Frontal cortex (tissue), 4 donors: ENCODE measurements at places on chromosomes 3 and 15.

DNA sequence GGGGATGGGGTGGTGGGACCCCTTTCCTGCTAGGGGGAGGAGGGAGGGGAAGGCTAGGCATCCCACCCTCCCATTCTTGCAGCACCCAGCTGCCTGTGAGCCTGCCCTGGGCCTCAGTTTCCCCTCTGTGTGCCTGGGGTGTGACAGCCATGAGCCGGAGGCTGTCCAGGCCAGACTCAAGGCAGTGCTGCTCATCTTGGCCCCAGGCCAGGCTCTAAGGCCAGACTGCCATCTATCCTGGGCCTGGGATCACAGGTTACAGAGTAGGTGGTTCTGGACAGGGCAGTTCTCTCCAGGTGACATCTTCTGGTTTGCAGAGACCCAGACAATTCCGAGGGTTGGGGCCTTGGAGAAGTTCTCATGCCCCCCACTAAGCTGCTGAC, 3.3 kb upstream of the VILL start:
- no peak for DNase-seq

GRCh38 chr3:129461022-129461421, 21.0 kb downstream of the IFT122 start:
- DNase-seq = no peak

DNA sequence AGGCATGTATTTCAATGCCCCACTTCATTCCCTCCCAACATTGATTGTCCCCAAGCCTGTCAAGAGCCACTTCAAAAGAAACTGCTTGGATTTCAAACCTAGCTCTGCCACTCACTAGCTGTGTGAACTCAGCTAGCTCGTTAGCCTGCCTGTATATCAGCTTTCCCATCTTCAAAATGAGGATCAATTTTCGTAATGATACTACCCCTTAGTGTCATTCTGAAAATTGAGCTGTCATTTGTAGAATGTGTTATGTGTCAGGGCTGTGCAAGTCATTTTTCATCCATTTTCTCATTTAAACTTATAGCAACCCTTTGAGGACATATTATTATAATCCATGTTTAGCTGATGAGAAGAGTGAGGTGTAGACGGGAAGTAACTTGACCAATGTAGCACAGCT, 88.6 kb downstream of the TRIM42 start:
- no peak for DNase-seq

DNA sequence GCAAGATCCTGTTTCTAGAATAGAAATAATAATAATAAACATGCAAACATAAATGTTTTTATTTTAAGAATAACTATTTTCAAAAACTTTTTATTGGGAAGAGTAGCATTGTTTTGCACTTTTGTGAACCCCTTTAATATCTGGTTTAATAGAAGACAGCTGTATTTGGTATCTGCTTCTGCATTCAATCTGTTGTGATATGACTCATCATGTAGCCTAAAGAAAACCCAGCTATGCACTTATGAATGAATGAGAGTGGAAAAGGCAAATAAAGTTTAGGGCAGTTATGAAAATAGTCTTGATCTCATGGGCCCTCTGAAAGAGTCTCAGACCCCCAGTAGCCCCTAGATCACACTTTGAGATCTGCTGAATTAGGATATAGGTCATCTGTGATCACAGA, 100.4 kb upstream of the PPP2R3A start:
- no peak for DNase-seq

DNA sequence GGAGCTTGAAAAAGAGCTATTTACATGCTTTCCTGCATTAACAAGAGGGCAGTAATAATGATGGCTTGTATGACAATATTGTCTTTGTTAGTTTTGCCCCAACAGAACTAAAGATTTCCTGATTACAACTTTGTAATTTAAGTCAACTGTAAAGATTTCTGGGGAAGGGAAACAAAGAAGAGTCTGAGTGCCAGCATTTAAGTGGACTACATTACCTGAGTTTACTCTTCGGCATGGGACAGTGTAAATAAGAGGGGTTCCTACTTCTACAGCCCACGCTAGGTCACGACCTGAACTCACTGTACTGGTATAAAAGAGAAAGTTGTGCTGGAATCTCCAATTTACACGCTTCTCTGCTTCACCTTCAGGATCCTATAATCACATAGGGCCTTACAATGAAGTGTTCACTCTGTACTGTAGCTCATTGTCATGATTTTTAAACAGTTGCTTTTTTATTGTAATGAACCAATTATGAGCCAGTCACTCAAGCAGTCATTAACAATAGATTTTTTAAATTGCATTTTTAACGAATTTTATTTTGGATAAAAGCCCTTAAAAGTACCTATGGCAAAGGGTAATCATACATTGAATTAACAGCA, 39.6 kb downstream of the DPH6 start:
- DNase-seq = no peak

DNA sequence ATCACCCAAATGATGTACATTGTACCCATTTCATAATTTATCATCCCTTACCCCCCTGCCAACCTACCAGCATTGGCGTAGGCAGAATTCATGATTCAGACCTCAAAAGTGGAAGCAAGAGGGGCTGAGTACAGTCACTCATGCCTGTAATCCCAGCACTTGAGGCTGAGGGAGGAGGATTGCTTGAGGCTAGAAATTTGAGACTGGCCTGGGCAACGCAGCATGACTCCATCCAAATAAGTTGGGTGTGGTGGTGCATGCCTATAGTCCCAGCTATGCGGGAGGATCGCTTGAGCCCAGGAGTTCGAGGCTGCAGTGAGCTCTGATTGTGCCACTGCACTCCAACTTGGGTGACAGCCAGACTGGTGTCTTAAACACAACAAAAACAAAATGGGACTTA, 10.4 kb downstream of the TTC14 start:
- DNase-seq = no peak
